ENCODE measurements at places on chromosomes 7 and 10. TPM values are rescaled to one million over a fixed set of nuclear protein-coding genes. Genes with fewer than 3 reads are reported as not detected.
A peak's percentile ranks its signal among the peaks of the same experiment; 100 is the strongest.

DNA sequence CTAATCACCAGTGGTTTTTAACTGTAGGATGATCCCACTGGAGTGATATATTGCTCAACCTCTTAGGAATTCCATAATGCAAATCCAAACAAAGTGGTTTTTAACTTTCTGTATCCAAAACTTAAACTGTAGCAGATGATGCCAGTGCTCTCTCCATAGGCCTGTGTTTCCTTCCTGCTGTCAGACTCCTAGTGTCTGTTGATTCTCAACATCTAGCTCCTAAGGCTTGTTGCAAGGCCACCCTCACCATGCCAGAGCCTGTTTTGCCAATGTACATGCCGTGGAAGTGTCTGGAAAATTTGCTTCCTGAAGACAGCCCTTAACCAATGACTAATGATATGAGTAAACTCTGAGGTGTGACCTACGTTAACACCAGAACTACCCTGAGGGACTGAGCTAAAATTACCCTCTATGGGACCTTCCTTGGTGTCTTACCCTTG lies 39.3 kb downstream of the C1GALT1 start:
- DNase-seq, result no peak

Gene KEL
- total RNA-seq, result not detected

- DNase-seq, result no peak
Observed at GRCh38 chr7:141550386-141551093, 670 bp upstream of the AGK start.

DNA sequence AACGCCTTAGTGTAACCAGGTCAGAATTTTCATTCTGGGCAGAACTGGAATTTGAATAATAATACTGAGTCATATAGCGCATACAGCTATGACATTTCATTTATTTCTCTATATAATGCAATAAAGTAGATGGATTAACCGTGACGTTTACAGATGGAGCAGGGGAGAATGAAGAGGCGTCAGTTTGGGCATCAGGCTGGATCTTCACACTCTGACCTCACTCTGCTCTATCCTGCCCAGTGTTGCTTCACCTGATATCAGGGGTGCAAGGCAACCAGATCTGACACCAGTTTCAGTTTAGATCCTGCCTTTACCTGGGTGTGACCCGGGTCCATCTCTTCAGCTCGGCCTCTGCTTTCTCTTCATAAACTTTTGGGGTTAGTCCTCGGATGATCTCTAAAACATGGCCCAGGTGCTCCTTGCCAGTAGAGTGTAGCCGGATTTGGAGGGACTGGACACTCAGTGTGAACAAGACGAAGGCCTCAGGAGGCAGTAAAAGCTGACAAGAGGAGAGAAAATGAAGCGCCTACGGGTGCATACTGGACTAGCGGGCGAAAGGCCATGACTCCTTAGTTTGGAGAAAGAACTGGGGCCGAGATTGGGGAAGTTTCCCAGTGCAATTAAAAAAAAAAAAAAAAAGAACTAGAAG lies 1.4 kb upstream of the ZYX start:
- no peak for DNase-seq

GRCh38 chr7:92652536-92652935 lies 62.3 kb upstream of the FAM133B start:
- no peak for DNase-seq

DNA sequence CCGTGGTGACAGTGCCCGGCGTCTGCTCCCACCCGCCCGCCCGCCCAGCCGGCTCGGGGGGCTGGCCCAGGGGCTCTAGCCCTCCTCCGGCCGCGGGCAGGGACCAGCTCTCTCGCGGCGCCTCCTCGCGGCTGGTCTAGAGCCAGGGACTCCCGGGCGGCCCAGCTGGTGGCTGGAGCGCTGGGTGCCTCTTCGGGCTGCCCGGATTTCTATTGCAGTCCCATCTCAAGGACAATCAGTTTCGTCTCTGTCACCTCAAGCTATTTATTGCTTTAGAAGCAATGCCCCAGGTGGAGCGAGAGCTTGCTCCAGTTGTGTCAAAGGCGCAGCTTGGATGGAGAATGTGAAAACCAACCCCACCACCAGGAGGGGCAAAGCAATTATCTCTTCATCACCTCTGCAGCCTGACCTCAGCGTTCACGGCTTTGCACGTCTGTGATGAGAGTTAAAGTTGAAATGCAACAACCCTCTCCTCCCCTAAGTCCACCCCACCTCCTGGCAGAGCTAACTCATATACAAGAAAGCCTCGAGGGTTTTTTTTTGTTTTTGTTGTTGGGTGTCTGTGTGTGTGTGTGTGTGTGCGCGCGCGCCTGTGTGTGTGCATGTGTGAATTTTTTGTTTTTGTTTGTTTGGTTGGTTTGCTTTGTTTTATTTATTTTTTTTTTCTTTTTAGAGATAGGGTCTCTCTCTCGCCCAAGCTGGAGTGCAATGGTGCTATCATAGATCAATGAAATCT lies at the start of gene ITGA8:
Gene ITGA8 (minus strand): TSS at position 24 of the 736 bp plus-strand sequence. CDS start 151 bp downstream, outside the sequence.
- no peak for DNase-seq

DNA sequence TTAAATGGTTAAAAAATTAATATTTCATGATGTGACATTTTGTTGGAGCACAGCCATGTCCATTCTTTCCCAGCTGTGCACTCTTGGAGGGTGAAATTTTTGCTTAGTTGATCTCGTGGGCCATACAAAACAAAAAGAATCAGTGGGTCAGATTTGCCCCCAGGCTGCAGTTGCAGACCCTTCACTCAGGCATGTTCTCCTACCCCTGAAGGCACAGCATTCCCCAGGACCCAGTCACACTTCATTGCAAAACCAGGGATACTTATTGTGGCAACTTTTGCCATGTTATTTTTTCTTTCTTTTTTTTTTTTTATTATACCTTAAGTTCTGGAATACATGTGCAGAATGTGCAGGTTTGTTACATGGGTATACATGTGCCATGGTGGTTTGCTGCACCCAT lies 6.0 kb downstream of the TAS2R40 start:
- no peak for DNase-seq

Gene GOLGA7B
- 0.55 TPM for total RNA-seq

- DNase-seq, result no peak
Observed at GRCh38 chr10:123287594-123288247, 133.5 kb downstream of the BUB3 start.

GRCh38 chr10:71288461-71288860 lies 30.6 kb upstream of the SLC29A3 start:
- no peak for DNase-seq

Gene DYNC1I1
- 37.8 TPM for total RNA-seq

- peak; percentile 74 for DNase-seq
Observed at GRCh38 chr7:30708983-30709382, 26.7 kb upstream of the CRHR2 start.

DNA sequence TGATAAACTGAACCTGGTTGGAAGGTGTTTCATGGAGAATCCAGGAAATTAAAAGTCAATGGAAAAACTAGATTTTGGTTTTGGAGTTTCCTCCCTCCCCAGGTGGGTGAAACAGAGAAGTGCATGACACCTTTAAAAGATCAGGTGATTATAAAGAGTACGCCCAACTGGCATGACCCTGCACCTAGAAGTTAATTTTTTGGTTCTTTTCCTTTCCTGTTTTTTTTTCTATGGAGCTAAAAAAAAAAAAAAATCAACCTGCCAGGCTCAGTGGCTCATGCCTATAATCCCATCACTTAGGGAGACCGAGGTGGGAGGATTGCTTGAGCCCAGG lies 7.9 kb downstream of the GJD4 start:
- DNase-seq, result no peak

DNA sequence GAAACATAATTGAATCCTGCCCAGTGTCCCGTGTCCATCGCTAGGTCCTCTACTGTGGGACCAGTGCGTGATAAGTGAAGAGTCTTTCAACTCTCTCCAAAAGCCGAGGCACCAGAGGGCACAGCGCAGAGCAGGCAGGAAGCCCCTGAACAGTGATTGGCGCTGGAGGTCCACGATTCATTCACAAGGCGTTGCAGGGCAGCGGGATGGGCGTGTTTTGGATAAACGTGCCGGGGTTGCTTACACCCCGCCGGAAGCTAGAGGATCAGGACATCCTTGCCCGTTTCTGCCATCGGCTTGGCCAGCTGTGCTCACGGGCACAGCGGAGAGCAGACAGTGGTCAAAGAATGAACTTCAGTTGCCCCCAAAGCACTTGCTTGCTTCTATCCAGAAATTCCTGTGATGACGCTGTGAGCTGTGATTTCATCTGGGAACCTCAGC lies 86.0 kb upstream of the PFKP start:
- DNase-seq, result no peak

Data from sigmoid colon (tissue), 7 donors.